ENCODE measurements at places on chromosomes 3 and 15. TPM values are rescaled to one million over a fixed set of nuclear protein-coding genes. Genes with fewer than 3 reads are reported as not detected.

TPRG1 gene
- 2.6 TPM for total RNA-seq

HAUS2 gene
- total RNA-seq = 41.1 TPM

RETNLB gene
- total RNA-seq = not detected

ECE2 gene
- not detected for total RNA-seq

SLC6A1 gene
- not detected for total RNA-seq

CACNA2D2 gene
- total RNA-seq = not detected

SNTN gene
- total RNA-seq = not detected

All from placental pericyte (primary cell).